ENCODE measurements at places on chromosomes 7 and 10.

GRCh38 chr7:83439026-83439425 lies 209.9 kb downstream of the SEMA3E start:
- no peak for DNase-seq

DNA sequence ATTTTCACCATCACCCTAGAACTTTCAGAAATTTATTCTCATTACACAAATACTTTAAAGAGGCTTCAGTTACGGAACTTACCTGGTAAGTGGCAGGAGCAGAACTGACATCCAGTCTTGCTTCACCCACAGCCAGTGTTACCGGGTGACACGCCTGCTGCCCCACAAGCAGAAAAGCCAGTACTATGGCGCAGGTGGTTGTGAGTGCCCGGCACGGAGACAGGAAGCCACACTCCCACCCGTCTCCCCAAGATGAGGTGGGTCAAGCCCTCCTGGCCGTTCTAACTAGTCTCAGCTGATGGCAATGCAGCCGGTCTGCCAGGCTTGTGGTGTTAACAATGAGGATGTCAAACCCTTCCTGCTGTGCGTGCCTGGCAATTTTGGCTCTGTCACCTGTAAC lies 86.9 kb downstream of the PROSER2 start:
- no peak for DNase-seq

- no peak for DNase-seq
Observed at GRCh38 chr7:154564676-154565075, 438.2 kb downstream of the PAXIP1 start.

DNA sequence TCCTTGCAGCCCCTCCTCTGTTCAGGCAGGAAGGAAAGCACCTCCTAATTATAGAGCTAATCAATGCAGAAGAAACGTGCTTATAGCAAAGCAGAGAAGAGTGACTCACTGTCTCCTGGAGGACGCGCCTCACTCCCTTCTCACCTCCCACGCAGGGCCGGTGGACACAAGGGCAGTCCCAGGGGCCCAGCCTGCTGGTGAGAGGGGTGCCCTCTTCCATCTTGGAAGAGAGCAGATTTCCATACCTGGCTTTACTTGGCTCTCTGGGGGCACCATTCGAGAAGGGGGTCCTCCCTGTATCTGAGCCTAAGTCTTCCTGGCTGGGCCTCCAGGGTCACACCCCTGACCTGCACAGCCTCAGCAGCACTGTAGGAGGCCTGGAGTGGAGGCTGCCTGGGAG lies 55.8 kb downstream of the RASGEF1A start:
- no peak for DNase-seq

- no peak for DNase-seq
Observed at GRCh38 chr7:124808206-124808605, 42.6 kb upstream of the GPR37 start.

- no peak for DNase-seq
Observed at GRCh38 chr10:81564143-81564542, 310.9 kb upstream of the NRG3 start.

- no peak for DNase-seq
Observed at GRCh38 chr7:104818961-104819880, 194.8 kb upstream of the KMT2E start.

- no peak for DNase-seq
Observed at GRCh38 chr10:102195296-102195870, 30.7 kb upstream of the ELOVL3 start.

GRCh38 chr7:134737566-134738345 lies 41.7 kb upstream of the CALD1 start:
- no peak for DNase-seq

DNA sequence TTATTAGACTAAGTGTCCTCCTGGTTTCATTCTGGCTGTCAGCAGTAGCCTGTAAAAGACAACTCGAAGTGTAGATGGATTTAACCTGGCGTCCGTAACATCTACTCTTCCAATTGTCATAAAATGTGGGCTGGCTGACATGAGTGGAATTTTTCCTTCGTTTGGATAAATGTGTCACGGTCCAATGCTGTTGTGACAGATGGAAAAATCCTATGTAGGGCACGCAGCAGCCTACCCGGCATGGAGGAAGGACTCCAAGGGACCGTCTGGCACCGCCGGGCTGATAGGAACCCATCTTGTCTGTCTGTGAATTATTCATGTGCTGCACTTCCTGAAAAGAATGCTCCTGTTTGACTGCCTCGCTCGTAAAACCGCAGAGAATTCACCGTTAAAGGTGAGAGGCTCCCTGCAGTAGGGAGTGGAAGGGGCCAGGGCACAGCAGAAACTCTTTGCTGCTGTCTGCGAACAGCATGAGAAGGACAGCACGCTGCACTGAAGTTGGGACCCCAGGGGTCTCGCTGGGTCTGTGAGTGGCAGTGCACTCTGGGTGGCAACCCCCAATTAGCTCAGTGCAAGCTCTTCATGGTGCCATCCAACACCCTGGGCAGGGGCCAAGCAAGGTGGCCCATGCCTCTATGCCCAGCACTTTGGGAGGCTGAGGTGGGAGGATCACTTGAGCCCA lies 1.6 kb upstream of the ORAI2 start:
- no peak for DNase-seq

GRCh38 chr10:1256432-1256725 lies 200.2 kb downstream of the WDR37 start:
- DNase-seq = no peak
